Inflammatory macrophage (primary cell): ENCODE measurements at places on chromosomes 4 and X.

- DNase-seq: no peak
These were observed 24.9 kb downstream of the AR start for GRCh38 chrX:67568769-67569168.

- DNase-seq: no peak
These were observed 150.5 kb upstream of the RXFP1 start for GRCh38 chr4:158371158-158371557.

DNA sequence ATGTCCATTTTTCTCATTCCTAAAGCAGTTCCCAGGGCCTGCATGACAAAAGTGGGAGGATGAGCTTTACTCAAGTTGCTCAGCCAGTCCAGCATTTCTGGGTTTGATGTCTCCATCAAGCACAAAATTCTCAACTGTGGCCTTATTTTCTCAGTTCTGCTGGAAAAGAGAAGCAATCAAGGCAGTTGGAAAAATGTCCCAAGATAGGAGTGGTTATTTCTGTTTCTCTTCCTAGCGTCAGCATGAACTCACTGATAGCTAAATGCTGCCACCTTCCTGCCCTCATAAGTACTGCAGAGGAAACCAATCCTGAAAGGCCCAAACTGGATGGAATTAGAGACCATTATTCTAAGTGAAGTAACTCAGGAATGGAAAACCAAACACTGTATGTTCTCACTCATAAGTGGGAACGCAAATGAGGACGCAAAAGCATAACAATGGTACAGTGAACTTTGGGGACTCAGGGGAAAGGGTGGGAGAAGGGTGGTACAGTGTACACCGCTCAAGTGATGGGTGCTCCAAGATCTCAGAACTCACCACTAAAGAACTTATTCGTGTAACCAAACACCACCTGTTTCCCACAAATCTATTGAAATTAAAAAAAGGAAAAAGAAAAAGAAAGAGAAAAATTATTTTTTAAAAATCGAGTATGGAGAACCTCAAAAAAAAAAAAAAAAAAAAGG is 29.6 kb downstream of the ADH7 start:
- peak; percentile 72 for DNase-seq

DNA sequence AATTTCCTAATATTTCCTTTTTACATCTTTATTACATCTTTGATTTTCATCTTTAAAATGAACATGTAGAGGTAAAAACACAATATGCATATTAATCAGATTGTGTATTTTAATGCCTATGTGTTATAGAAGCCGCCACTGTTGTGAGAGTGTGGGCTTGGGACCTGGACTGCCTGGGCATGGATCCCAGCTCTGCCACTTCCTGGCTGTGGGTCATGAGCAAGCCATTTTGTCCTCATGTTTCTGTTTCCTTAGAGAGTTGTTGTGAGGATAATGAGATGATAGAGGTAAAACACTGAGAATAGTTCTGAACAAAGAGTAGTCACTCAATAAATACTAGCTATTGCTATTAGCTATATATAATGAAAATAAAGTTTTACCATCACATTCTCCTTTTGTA is 38.4 kb upstream of the SCOC start:
- no peak for DNase-seq

- no peak for DNase-seq
These were observed at the start of gene PROM1 for GRCh38 chr4:16083241-16084191. Gene PROM1, minus strand, starts transcription at chr4:16084023. Its CDS starts 8,117 bp downstream, at chr4:16075906.

GRCh38 chr4:109160494-109160893 is 142.0 kb downstream of the COL25A1 start:
- DNase-seq: no peak

GRCh38 chrX:46978341-46979291 is 66.4 kb downstream of the JADE3 start:
- peak; percentile 79 for DNase-seq

- DNase-seq: no peak
These were observed 126.5 kb downstream of the REELD1 start for GRCh38 chr4:146340798-146341197.

- no peak for DNase-seq
These were observed 147.0 kb upstream of the HPGD start for GRCh38 chr4:174669270-174669669.

GRCh38 chr4:111494471-111494870 is 650.8 kb upstream of the FAM241A start:
- DNase-seq: no peak

DNA sequence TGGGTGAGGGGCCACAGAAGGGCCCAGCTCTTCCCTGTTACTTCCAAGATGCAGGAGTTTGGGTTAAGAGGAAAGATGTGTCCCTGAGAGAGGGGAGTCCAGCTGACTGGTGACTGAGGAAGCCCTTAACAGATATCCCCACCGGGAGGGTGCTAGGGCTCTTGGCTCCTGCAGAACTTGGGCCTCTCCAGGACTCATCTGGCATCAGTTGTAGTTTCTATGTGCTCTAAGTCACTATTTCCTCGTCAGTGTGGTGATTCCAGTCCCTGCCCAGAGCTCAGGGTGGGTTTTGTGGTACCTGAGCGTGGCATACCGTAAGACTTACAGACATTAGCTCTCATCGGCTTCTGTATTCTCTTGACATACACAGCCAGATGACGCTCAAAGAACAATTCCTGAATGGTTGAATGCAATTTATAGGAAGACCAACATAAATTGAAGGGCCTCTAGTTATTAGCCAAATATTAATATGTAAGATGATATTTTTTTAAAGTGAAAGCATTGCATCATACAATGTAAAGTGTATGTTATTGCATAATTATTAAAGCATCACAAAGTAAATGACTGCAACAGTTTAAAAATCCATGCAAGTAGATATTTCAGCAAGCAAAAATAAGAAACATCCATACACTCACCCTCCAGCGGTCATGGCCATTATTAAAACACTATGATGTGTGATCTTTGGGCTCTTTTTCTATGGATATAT is 195.5 kb downstream of the PTTG2 start:
- DNase-seq: no peak

DNA sequence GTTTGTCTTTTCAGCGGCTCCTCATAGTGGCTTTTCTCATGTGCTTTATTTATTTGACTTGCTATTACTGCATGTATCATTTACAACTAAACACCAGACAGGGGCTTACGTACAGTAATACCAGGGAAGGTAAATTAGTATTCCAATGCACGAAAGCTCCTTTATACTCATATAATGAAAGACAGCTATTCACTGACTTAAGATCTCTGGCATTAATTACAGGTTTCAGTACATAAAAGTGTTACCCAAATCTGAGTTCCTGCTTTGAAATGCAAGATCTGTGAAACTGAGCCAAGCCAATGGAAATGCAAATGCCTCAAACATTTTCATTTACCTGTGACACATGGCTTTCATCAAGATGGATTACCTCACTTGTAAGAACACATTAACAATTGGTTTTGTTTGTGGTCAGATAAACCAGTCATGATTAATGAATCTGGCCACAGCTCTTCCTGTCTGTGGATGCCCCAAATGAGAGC is 107.2 kb downstream of the ANAPC4 start:
- DNase-seq: no peak

DNA sequence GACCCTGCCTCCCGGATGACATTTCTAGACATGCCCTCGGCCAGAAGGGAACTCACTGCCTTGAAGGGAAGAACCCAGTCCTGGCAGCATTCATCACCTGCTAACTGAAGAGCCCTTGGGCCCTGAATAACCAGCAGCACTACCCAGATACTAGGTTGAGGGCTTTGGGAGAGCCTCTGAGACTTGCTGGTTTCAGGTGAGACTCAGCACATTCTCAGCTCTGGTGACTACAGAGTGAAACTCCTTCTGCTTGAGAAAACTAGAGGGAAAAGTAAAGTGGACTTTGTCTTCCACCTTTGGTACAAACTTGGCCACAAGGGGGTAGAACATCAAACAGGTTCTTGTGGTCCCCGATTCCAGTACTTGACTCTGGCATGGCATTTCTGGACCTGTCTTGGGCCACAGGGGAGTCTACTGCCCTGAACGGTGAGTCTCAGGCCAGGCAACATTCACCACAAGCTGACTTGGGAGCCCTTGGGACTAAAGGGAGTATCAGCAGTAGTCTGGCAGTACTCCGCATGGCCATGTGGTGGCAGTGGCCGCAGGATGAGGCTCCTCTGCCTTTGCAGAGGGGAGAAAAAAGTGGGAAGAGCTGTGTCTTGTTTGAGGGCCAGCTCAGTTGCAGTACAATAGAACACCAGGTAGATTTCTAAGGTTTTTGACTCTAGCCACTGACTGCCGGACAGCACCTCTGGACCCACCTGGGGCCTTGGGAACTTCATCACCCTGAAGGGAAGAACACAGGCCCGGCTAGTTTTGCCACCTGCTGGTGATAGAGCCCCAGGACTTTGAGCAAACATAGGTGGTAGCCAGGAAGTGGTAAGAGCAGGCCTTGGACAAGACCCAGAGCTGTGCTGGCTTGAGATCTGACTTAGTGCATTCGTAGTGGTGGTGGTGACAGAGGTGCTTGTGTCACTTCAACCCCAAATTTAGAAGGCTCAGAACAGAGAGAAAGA is 414.8 kb downstream of the OPHN1 start:
- peak; percentile 19 for DNase-seq

GRCh38 chr4:15482842-15483241 is 13.2 kb downstream of the CC2D2A start:
- DNase-seq: no peak
